Trophoblast cell (in vitro differentiated cells and primary cell): ENCODE measurements at places on chromosomes 3 and 15.

- H3K27me3 ChIP-seq, result no peaks in the 10 kb centered on the region
- DNase-seq, result peak; percentile 19
- no peaks in the 10 kb centered on the region for H3K4me1 ChIP-seq
Observed at GRCh38 chr3:142844339-142844977, 44.4 kb downstream of the PCOLCE2 start.

GRCh38 chr3:133328373-133328772 lies 71.5 kb upstream of the BFSP2 start:
- no peak for DNase-seq
- H3K27me3 ChIP-seq, result no peaks in the 10 kb centered on the region
- no peak overlapping the region for H3K4me3 ChIP-seq
- H3K36me3 ChIP-seq, result no peaks in the 10 kb centered on the region

DNA sequence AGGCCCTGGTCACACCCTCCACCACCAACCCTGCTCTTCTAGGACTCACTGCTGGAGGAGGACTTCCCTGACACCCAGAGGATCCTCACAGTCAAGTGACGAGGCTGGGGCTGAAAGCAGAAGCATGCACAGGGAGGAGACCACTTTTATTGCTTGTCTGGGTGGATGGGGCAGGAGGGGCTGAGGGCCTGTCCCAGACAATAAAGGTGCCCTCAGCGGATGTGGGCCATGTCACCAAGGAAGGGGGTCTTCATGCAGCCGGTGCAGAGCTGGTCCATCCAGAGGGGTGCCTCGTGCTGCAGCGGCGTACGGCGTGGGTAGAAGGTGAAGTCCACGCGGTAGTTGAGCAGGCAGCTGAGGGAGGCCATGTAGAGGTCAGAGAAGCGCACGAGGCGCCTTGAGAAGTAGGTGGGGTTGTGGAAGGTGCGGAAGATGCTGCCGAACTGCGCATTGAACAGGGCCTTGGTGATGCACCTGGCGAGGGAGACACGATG lies 9.4 kb downstream of the NT5DC2 start:
- H3K4me3 ChIP-seq, result no peak overlapping the region
- H3K36me3 ChIP-seq, result peaks cover 61% of the 10 kb centered on the region
- no peak for DNase-seq
- no peaks in the 10 kb centered on the region for H3K27me3 ChIP-seq
- no peak overlapping the region for H3K27ac ChIP-seq

GRCh38 chr3:117868766-117869165 lies 1159.2 kb downstream of the TUSC7 start:
- no peak overlapping the region for H3K4me3 ChIP-seq
- H3K27ac ChIP-seq, result no peak overlapping the region
- H3K27me3 ChIP-seq, result no peaks in the 10 kb centered on the region
- H3K36me3 ChIP-seq, result no peaks in the 10 kb centered on the region
- no peak for DNase-seq

GRCh38 chr3:184582646-184583577 lies 21.3 kb downstream of the EPHB3 start:
- no peaks in the 10 kb centered on the region for H3K27me3 ChIP-seq
- H3K4me3 ChIP-seq, result peak overlapping the region; percentile 1
- peak; percentile 38 for DNase-seq

DNA sequence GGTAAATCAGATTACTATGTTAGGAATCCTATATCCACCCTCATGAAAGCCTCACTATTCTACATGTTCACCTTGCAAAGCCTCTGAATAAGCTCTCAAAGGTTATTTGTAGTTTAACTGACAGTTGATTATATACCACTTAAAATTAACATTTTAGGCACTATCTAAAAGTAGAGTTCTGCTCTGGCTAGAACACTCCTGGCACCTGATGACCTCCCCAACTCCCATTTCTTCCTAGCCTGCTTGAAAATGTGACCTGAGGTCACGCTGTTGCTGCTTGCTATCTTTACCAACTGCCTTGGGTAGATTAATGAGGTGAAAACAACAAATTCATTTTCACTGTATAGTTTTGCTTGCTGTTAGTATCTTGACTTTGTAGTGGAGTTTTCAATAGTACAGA lies 220.7 kb downstream of the GBE1 start:
- H3K36me3 ChIP-seq, result no peaks in the 10 kb centered on the region
- H3K4me3 ChIP-seq, result no peak overlapping the region
- no peaks in the 10 kb centered on the region for H3K4me1 ChIP-seq
- H3K27ac ChIP-seq, result no peak overlapping the region

- H3K4me1 ChIP-seq, result no peaks in the 10 kb centered on the region
- H3K4me3 ChIP-seq, result no peak overlapping the region
- no peak overlapping the region for H3K27ac ChIP-seq
- no peak for DNase-seq
Observed at GRCh38 chr15:47917881-47918280, 200.6 kb downstream of the SEMA6D start.

DNA sequence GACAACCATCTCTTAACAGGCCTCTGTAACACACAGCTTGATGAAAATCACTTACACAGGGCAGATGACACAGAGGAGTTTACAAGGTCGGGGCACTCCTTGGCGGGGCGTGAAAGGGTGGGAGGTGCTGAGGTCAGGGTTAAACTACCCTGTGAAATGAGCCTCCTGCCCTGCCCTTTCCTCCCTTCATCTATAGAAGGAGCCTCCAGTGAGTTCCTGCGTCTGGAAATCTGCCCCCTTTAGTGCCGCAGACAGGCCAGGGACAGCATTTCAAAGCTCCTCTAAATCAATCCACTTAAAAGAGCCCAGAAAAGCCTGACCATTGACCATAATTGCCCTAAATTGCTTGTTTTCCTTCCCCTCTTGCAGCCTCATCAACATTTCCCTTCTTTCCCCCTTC lies 1.9 kb downstream of the ROBO1 start:
- no peaks in the 10 kb centered on the region for H3K36me3 ChIP-seq
- no peak overlapping the region for H3K27ac ChIP-seq

- H3K4me1 ChIP-seq, result no peaks in the 10 kb centered on the region
- H3K27ac ChIP-seq, result no peak overlapping the region
- peaks cover 10% of the 10 kb centered on the region for H3K36me3 ChIP-seq
Observed at GRCh38 chr3:8517487-8517886, 15.9 kb downstream of the LMCD1 start.

- no peaks in the 10 kb centered on the region for H3K4me1 ChIP-seq
- H3K27ac ChIP-seq, result no peak overlapping the region
- H3K36me3 ChIP-seq, result no peaks in the 10 kb centered on the region
Observed at GRCh38 chr15:78249131-78249530, 14.8 kb upstream of the ACSBG1 start.

- H3K4me1 ChIP-seq, result peaks cover 15% of the 10 kb centered on the region
- H3K4me3 ChIP-seq, result peak overlapping the region; percentile 59
- no peak for DNase-seq
- peak overlapping the region; percentile 86 for H3K27ac ChIP-seq
Observed at GRCh38 chr3:25427563-25427941, 511 bp upstream of the RARB start.

- H3K4me1 ChIP-seq, result no peaks in the 10 kb centered on the region
- peak; percentile 6 for DNase-seq
- H3K27ac ChIP-seq, result no peak overlapping the region
- no peak overlapping the region for H3K4me3 ChIP-seq
Observed at GRCh38 chr3:143084856-143085731, 34.5 kb upstream of the CHST2 start.

DNA sequence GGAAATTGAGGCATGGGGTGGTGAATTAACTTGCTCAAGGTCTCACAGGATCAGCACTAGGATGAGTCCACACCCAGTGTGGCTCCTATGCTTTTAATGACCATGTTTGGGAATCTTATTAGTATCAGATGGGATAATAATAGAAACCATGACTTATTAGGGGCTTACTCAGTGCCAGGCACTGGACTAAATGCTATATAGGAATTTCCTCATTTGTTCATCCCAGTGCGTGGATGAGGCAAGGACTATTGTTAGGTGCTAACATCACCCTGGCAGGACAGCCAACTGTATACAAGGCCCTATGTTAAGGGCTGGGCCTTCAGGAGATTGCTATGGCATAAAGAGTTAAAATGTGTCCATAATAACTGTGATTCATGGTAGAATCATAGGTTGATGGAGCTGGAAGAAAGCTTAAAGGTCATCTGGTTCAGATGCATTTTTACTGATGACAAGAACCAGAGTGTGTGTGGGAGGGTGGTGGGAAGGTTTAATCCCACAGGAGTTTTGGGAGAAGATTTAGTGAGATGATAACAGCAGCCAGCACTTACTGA lies 4.7 kb upstream of the FEM1B start:
- H3K36me3 ChIP-seq, result no peaks in the 10 kb centered on the region
- H3K4me1 ChIP-seq, result peaks cover 9% of the 10 kb centered on the region
- no peak overlapping the region for H3K4me3 ChIP-seq
- no peak for DNase-seq
- H3K27me3 ChIP-seq, result no peaks in the 10 kb centered on the region

GRCh38 chr15:75864213-75865059 lies 21.2 kb downstream of the UBE2Q2 start:
- no peak overlapping the region for H3K4me3 ChIP-seq
- peaks cover 13% of the 10 kb centered on the region for H3K4me1 ChIP-seq
- H3K27me3 ChIP-seq, result no peaks in the 10 kb centered on the region
- peak overlapping the region; percentile 41 for H3K27ac ChIP-seq
- DNase-seq, result no peak

DNA sequence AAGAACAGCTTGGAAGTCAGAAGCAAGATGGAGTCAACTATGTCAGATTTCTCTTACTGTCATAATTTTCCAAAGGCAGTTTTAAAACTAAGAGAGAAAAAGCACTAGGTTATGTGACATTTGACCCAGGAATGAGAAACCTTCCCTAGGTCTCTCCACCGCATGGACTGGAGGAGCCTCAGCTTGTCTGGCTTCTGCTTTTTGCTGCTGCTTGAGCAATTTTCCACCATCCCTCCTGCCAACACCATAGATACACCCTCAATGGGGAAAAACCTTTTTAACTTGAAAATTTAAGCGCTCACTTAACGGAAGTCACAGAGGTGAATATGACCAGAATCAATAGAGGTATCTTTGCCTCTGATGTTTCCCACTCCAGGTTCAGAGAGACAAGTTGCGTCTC lies 17.8 kb upstream of the IREB2 start:
- H3K27me3 ChIP-seq, result no peaks in the 10 kb centered on the region
- no peaks in the 10 kb centered on the region for H3K4me1 ChIP-seq
- DNase-seq, result no peak
- H3K36me3 ChIP-seq, result no peaks in the 10 kb centered on the region

- no peak overlapping the region for H3K4me3 ChIP-seq
- no peaks in the 10 kb centered on the region for H3K36me3 ChIP-seq
- no peaks in the 10 kb centered on the region for H3K27me3 ChIP-seq
Observed at GRCh38 chr3:172224560-172225214, 185.3 kb downstream of the FNDC3B start.

DNA sequence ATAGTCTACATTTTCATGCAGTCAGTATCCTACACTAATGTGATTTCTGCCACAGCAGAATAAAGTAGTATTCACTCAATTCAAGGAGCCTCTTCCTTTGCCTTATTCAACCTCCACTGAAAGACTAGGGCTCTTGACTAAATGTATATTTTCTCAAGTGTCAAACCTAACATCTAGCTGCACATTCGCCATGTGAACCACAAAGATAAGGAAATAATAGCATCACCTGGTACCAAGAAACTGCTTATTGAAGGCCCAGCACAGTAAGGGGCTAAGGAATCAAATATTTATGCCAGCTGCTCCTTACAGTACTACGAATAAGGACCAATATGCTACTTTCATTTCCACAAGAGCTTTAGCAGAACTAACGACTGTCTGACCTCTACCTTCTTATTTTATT lies 1.3 kb downstream of the SRP14 start:
- peaks cover 18% of the 10 kb centered on the region for H3K36me3 ChIP-seq
- peaks cover 4% of the 10 kb centered on the region for H3K4me1 ChIP-seq
- no peaks in the 10 kb centered on the region for H3K27me3 ChIP-seq
- DNase-seq, result no peak

- H3K4me3 ChIP-seq, result no peak overlapping the region
- DNase-seq, result no peak
- H3K4me1 ChIP-seq, result peaks cover 16% of the 10 kb centered on the region
- H3K27me3 ChIP-seq, result no peaks in the 10 kb centered on the region
Observed at GRCh38 chr15:73345658-73346057, 23.1 kb downstream of the HCN4 start.

DNA sequence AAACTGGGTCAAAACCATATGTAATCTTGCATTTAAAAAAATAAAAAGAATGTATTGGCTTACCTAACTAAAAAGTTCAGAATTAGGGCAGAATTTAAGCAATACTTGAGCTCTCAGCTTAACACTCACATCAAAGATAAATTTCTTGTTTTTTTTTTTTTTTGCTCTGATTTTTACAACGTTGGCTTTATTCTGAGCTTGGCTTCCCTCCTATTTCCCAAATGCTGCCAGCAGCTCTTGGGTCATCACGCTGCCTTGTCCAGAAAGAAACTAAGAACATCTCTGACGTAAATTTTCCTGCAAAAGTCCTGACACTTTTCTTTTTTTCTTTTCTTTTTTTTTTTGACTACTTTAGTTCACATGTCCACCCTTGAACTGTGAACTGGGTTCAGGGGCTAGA lies 150.6 kb upstream of the TGFBR2 start:
- no peaks in the 10 kb centered on the region for H3K4me1 ChIP-seq
- H3K4me3 ChIP-seq, result no peak overlapping the region
- no peak overlapping the region for H3K27ac ChIP-seq
- DNase-seq, result no peak

- H3K27ac ChIP-seq, result no peak overlapping the region
- peaks cover 2% of the 10 kb centered on the region for H3K4me1 ChIP-seq
- no peak for DNase-seq
- no peaks in the 10 kb centered on the region for H3K36me3 ChIP-seq
- no peaks in the 10 kb centered on the region for H3K27me3 ChIP-seq
Observed at GRCh38 chr3:155064920-155065319, 15.2 kb upstream of the MME start.

DNA sequence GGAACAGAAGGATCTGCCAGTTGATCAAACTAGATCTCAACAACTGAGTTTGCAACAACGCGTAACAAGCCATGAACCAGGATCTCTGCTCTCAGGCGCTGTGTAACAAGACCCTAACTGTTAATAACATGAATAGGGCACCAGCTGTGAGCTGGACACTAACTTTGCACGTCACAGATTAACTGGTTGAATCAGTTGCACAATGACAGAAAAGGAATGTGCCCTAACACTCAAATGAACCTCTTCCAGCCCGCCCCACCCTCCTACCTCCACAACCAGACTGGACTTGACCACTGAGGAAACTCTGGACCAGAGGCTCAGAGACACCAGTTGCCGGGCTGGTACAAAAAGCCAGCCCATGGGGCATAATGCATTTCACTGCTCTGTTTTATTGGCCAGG lies 34.3 kb downstream of the MCF2L2 start:
- peaks cover 8% of the 10 kb centered on the region for H3K4me1 ChIP-seq
- DNase-seq, result no peak
- no peak overlapping the region for H3K27ac ChIP-seq
